LoVo (cell line): ENCODE measurements at places on chromosomes 6 and 20.

GRCh38 chr6:6651335-6651734 is 62.8 kb downstream of the LY86 start:
- DNase-seq = no peak

- DNase-seq = no peak
Observed at GRCh38 chr20:32606107-32606506, 21.0 kb upstream of the NOL4L start.

DNA sequence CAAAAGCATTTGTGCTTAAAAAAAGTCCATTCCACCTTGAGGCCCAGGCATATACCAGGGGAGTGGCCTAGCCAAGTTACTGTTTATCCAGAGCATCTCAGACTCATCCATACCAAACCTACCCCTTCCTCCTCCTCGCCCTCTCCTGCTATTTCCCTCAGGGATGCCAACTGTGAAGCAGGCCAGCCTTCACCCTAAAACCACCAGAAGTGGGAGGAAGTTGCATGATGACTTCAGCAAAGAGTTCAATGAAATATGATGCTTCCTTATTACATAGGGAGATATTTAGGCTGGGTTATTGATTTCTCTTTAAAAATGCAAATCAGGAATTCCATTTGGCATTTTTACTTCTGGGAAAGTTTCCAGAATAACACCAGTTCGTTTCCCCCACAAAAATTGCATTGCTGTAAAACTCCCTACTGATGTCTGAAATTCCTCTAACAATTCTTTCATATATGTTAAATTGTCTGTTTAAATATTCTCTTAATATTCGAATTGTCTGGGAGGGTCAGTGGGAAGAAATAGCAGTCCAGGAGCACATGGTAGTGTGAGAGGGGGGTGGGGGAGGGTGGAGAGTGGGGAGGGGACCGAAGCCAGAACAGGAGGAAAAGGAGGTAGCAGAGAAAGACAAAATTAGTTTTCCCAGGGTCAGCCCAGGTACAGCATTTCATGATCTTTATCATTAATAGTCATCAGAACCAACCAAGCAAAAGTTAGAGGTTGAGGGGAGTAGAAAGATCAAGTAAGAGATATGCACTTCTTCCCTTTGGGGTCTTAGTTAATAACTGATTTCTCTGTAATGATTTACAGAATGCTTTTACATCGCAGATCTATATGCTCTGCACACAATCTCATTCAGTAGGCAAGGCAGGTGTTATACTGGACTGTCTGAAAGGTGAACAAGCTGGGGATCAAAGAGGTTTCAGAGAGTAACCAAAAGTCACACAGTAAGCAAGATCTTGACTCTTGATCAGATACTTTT is 1.7 kb upstream of the TCP11 start:
- no peak for DNase-seq

GRCh38 chr20:31562241-31562640 is 42.8 kb upstream of the ID1 start:
- DNase-seq = no peak
